Hematopoietic multipotent progenitor cell treated with erythropoietin and hydrocortisone succinate and interleukin-3 and kit ligand, for 15 days (in vitro differentiated cells): ENCODE measurements at places on chromosomes 11 and 22.

- no peak for DNase-seq
These were observed 37.6 kb downstream of the CELSR1 start for GRCh38 chr22:46499805-46500189.

- DNase-seq: no peak
These were observed 970 bp downstream of the OR5B21 start for GRCh38 chr11:58506935-58507334.

DNA sequence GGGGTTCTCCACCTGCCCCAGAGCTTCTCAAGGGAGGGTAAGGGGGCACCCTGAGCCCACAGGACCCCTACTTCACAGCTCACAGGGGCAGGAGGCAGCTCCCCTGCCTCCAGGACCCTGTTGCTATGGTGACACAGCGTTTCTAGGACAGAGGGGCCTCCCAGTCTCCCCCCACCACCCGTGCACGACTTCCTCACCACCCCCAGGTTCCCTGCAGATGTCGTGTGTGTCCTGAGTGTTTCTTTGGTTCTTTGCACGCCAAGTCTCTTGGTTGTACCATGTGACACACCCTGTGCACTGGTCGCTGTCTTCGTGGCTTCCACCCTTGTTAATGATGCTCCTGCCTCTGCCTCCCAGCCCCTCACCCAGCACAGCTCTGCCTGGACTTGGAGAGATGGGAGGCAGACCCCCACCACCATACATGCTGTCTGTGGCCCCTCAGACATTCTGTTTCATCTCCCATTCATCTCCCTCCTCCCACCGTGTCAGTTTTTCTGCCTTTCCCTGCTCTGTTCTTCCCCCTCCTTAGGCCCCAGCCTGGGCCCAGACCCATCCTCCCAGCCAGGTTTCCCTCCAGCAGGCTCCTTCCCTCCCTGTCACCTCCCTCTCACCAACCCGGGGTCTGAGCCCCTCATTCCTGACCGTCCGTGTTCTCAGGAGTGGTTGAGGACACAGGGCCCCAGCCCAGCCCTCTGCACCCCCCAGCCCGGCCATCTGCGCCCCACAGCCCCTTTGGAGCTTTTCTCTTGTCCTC, 24.5 kb upstream of the RAB1B start:
- DNase-seq: no peak

DNA sequence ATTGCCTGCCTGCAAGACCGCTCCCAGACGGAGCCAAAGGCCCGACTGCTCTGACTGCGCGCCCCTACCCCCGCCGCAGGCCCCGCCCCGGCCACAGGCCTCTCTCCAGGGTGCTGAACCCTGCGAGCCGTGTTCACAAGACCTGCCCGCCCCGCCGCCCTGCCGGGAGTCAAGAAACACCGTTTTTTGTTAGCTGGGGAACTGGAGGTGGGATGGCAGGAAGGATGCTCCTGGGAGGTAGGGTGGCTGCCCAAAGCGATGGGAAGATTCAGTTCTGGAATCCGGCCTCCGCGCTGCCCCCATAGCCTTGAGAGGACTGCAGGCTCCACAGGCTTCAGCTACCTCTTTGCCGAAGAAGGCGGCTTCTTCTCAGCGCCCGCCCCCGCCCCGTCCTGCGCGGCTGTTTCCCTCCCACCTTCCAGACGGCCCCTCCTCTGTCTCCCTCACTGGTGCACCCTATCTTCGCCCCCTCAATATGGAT, 2.7 kb upstream of the PDE2A start:
- DNase-seq: no peak

DNA sequence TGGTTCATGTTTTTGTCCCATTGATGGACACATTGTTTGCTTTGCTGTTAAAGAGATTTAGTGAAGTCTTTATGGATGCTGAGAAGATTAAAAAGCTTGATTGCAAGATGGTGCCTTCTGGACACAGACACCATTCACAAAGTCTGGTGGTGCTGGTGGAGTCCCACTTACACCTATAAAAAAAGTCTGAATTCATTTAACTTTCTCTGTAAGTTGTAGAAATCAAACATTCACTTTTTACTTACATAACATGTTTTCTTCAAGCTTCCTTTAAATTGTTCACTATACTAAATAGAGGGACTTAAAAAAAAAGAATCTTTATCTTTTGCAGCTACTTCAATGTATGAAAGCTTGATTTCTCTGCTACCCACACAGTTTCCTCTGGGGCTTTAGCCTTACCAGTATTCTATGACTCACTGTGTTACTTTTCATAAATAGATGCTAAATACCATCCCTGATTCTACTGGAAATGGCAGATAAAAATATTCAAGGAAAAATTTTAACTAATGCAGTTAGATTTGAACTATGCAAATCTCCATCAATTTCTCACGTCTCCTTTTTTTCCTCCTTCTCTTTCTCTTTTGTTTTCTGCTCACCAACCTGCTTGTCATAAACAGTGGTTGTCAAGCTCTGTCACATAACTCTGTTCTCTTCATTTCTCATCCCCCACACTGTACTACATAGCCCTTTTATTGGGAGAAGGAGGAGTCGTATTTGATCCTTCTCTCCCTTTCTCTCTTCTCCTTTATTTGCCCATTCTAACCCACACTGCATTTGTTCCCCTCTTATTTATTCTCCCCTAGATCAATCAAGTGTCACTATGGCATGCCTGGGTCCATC, 89.7 kb downstream of the FAM76B start:
- no peak for DNase-seq

DNA sequence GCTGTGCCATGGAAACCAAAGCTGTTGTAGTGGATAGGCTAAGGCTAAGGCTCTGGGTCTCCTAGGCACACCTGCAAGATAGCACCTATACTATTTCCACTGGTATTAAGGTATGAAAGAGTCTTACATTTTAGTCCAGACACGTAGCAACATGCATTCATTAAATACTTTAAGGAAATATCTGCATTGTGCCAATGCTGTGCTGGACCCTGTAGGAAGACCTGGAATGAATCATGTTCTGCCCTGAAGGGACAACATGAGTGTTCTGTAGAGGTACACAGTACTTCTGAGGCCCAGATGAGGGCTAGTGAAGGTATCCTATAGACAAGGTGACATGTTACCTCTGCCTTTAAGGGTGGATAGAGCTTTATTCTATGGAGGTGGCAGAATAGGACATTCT, 35.2 kb upstream of the RRM1 start:
- no peak for DNase-seq
